C1 segment of cervical spinal cord (tissue), 14 donors: ENCODE measurements at places on chromosomes 1 and 21.

DNA sequence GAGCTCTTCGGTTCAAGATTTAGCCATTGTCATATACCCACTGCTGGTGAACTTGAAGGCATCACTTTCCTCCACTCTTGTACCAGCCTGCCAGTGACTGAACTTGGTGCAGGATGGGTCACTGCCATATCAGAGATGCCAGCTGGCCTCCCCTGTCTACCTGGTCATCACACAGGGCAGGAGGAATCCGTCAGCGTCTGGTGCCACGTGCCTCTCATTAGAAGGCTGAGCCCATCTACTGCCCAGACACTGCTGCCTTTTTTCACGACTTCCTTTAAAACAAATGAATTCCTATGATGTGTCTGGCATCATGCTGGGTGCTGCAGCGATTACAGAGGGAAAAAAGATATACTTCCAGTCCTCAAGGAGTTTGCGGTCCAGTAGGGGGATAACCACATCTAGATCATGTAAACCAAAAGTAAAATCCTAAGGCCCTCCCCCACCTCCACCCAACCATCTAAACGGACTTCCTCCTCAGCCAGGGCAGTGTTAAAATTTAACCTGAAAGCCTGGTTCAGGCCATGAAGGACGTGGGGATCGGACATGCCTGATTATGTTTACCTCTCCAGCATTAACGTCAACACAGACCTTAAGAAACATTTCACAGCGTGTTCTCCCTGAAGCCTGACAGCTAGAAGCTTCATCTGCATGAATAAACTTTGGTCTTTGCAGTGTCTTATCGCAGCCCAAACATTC is 29.2 kb upstream of the PDE9A start:
- no peak for DNase-seq

DNA sequence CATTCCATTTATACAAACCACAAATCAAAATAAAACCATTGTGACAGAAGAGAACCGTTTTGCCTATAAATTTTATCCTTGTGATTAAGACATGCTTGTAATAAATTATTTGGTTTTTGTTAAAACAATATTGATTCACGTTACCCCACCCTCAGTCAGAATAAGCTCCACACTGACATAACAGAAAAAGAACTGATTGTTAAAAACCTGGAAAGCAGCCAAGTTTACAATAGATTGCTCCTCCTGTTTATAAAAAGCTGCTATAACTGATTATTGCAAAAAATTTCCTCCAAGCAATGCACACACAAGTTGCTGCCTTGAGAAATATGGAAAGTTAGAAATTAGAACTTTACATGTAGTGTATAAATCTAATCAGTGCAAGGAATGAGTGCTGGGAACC is 263.5 kb downstream of the SETD4 start:
- no peak for DNase-seq

- no peak for DNase-seq
Observed at GRCh38 chr1:89037186-89037585, 14.5 kb upstream of the GBP3 start.

DNA sequence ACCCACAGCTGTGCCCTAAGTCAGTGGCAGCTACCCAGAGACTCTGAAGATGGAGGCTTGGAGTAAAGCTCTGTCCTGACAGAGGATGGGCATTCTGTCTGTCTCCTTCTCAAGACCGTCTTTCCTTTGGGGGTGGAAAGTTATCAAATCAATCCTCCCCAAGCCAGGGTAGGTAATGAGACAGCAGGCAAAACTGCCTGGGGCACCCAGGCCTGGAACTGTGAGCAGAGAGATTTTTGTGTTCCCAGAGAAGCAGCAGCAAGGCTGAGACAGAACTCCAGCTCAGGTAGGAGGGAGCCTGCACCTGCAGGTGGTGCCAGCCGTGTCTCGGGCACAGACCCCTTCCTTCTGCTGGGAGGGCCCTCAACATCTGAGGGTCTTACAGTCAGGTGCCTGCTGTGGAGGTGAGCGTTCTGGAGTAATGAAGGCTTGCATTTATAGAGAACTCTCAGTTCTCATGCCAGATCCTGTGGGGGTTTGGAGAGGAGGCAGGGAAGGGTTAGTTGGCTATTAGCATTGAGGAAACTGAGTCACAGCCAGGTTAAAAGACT is 95.6 kb downstream of the RIPK4 start:
- DNase-seq, result no peak

- no peak for DNase-seq
Observed at GRCh38 chr1:47175227-47175934, 14.5 kb downstream of the PDZK1IP1 start.

GRCh38 chr1:231322880-231323530 is 14.6 kb downstream of the EXOC8 start:
- no peak for DNase-seq

DNA sequence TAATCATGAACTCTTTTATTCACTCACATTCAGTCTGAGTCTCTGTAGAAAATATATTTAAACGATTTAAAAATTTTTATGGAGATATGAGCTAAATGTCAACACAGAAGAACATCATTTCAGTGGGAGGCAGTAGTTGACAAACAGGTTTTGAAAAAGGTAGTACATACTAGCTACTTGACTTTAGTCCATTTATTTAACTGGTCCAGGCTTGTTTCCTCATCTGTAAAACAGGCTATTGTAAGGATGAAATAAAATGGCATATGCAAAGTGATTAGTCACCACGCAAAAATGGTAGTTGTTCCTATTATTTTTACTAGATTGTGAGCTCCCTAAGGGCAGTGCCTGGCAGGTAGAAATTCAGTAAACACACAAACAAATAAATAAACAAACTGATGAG is 75.2 kb downstream of the NTPCR start:
- no peak for DNase-seq

GRCh38 chr1:93690921-93691789 is 9.5 kb upstream of the BCAR3 start:
- no peak for DNase-seq

- DNase-seq, result no peak
Observed at GRCh38 chr1:180274221-180274620, 44.2 kb downstream of the LHX4 start.

DNA sequence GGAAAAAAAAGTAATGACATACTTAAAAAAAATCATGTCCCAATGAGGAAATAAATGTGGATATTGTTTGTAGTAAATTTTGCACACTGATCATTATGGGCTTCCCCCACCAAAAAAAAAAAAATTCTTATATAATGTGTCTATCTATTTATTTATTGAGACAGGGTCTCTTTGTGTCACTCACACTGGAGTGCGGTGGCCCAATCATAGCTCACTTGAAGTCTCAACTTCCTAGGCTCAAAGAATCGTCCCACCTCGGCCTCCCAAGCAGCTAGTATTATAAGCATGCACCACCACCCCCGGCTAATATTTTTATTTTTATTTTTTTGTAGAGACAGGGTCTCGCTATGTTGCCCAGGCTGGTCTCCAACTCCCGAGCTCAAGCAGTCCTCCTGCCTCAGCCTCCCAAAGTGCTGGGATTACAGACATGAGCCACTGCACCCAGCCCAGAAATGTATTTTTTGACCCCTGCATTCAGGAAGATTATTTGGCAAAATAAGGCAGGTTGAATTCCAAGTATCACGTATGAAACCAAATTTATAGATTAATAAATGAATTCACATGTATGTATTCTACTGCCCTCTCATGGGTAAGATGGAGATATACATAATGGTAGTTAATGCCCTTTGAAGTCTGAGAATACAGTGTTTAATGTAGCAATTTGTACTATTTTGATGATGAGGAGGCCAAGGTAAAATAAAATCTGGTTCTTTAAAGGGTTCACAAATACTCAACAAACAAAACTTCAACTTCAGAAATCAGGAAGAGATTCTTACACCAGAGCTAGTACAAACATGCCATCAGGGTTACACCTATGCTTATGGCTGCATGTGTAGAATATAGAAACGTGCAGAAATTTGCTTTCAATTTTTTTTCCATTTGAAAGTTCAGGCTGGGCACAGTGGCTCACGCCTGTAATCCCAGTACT is 1.4 kb upstream of the DENND2C start:
- no peak for DNase-seq

DNA sequence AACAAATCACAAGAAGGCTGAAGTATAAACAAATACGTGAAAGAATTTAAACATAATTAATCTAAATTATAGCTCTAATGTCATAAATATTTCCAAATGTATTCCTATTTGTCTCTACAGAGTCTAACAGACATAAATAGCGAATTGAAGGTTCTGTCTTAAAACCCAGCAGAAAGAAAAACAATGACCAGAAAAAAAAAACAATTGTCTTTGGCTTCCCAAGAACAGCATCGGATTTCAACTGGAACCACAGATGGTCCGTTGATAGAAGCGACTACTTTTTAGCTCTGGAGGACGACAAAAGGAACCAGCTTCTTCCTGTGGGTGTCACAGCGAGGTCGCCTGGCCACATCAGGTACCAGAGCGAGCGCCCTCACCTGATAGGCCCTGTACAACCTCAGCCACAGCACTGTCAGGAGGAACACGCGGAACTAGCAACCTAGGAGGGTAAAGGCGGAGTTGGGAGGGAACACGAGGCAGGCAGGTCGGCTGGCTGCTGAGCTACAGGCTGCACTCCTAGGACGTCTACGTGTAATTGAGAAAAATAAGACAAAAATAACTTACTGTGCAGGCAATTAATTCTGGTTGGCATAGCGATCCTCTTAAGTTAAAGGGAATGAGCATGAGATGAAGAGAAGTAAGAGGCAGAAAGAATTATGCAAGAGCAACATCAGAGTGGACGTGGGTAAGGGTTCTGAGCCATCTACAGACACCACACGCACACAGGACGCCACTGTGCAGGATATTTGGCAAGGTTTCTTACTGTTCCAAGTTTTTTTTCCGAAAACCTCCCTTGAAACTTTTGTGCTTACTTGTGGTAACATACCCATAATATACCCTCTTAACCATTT is 16.7 kb upstream of the PRDM15 start:
- no peak for DNase-seq

GRCh38 chr1:197813741-197814140 is 38.5 kb upstream of the DENND1B start:
- no peak for DNase-seq

DNA sequence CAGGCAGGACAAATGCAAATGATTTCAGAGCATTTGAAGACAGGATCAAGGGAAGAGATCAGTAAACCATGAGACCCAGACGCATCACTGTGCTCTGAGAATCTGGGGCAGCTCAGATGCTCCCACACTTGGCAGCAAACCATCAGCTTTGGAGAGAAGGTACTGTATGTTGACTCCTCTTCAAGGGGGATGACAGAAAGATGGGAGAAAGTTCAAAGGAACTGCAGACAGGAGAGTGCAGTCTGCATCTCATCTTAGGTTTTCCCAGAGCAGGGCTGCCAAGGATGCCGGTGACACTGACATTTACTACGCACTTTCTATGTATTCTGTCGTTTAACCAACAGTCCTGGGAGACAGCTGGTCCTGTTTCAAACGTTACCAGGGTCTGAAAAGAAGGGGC is 35.8 kb downstream of the OLFML2B start:
- DNase-seq, result no peak

GRCh38 chr21:21436012-21436534 is 437.9 kb downstream of the NCAM2 start:
- DNase-seq, result no peak

DNA sequence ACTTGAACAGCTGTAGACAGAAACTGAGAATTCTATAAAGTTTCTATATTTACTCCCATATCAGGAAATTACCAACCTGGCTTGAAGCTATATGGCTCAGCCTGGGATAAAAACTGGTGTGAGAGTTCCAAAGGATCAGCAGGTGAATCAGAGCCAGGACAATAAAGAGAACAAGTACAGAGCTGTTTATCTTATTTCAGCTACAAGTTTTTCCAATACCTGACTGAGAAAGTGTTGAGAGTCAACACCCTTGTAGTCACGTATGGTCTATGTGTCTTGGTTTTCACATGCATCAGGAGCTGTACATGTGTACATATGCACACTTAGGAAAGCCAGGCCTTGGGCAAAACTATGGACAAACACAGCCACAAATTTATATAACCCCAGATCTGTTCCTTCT is 40.7 kb upstream of the CXADR start:
- no peak for DNase-seq

GRCh38 chr1:55257958-55258357 is 42.8 kb upstream of the USP24 start:
- DNase-seq, result no peak

- no peak for DNase-seq
Observed at GRCh38 chr1:109225308-109225707, 11.6 kb downstream of the SARS1 start.

- no peak for DNase-seq
Observed at GRCh38 chr1:231727171-231727570, 100.6 kb downstream of the DISC1 start.

GRCh38 chr1:54565113-54565501 is 17.1 kb downstream of the ACOT11 start:
- DNase-seq, result no peak

DNA sequence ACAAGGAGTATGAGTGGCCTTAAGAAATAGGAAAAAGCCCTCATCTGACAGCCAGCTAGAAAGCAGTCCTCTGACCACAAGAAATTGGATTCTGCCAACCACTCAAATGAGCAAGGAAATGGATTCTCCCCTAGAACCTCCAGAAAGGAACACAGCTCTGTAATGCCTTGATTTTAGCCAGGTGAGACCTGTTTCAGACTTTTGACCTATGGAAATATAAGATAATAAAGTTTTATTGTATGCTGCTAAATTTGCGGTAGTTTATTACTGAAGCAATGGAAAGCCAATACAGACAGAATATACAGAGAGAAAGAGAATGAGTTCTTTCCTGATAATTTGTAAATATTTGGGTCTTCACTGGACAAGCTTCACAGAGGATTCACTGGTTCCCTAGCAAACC is 28.8 kb upstream of the SELE start:
- no peak for DNase-seq

- no peak for DNase-seq
Observed at GRCh38 chr1:162741574-162741973, 48.9 kb upstream of the HSD17B7 start.

- DNase-seq, result no peak
Observed at GRCh38 chr1:60662486-60663044, 419.8 kb upstream of the NFIA start.

DNA sequence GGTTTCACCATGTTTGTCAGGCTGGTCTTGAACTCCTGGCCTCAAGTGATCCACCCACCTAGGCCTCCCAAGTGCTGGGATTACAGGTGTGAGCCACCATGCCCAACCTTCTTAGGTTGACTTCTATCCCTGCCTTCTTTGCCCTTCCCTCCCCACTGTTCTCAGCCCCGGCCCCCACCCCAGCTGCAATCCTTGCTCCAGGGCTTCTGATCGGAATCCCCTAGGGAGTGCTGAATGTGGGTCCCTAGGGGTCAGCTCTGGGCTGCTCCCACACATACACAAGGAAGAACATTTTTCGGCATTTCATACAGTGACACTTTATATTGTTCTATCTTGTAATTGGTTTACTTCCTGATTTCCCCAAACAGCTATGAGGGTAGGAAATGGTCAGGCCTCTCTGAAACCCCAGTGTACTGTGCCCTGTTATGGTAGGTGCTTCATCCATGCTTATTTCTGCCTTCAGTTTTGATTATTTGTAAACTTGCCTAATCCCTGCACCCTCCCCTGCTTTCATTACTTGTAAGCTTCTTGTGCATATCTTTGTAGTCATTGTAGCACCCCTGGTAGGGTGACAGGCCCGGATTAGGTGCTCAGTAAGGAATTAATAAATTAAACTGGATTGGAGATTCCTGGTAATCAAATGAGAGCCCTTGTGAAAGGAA is 5.8 kb upstream of the SRP9 start:
- no peak for DNase-seq
